ENCODE measurements at places on chromosomes 4 and X.

DNA sequence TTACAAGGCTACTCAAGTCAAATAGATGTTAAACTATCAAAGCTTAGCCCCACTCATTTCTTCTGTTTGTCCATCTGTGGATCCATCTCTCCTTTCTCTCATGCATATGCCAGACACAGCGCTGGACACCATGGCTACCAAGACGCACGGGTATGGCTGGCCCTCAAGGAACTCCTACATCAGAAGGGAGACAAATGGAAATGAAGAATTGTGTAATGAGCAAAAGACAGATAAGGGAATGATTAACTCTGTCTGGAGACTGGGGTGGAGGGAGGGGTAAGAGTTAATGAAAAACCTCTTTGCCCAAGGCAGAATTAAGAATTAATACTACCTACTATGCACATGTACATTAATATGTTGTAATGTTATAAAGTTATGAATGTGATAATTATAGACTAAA lies 88.1 kb downstream of the MGST2 start:
- DNase-seq: no peak

- DNase-seq: no peak
Measured at GRCh38 chr4:67531379-67531962, 13.8 kb downstream of the CENPC start.

- no peak for DNase-seq
Measured at GRCh38 chr4:108775921-108776320, 13.1 kb upstream of the ETNPPL start.

DNA sequence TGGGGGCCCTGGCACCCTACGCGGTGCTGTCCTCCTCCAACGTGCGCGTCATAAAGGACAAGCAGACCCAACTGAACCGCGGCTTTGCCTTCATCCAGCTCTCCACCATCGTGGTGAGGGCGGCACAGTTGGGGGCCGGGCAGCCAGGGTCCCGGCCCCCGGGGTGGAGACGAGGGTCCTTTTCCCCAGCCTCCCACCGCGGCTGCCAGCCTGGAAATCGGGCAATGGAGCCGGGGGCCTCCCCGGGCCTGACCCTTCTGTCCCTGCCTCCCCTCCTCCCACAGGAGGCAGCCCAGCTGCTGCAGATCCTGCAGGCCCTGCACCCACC lies 13.7 kb upstream of the UBA1 start:
- DNase-seq: no peak

- no peak for DNase-seq
Measured at GRCh38 chrX:16822723-16823122, 36.5 kb downstream of the TXLNG start.

DNA sequence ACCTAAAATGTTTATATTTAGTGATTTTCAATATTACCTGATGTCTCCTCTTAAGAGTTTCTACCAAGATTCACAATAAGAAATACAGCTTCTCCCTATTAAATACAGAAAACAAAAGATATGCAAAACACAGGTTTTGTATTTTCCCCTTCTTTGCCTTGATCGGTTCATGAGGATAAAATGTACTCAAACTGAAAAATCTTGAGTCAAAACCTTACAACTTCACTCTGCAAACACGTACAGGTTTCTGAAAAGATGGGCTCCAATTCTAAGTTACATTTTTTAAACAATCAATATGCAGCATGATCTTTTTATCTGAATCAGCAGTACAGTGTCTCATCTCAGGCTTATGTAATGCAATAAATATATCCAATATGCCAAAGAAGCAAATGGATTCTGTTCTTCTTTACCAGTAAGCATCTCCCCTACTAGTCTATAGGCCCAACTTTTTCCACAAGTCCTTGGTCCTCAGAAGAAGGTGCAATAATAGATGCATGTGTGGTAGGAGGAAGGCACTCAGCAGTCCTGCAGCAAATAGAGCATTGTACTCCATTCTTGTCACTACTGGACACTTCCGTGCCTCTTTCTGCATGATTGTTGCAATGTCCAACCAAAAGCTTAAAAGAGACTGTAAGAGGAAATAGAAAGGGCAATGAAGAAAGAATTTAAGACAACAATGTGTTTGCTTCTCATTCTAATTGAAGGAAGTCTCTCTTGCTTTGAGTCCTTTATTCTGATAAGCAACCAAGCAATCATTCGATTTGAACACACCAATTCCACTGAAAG lies 3.2 kb downstream of the MAPK10 start:
- no peak for DNase-seq

- no peak for DNase-seq
Measured at GRCh38 chr4:116515959-116516358, 569.4 kb downstream of the TRAM1L1 start.

DNA sequence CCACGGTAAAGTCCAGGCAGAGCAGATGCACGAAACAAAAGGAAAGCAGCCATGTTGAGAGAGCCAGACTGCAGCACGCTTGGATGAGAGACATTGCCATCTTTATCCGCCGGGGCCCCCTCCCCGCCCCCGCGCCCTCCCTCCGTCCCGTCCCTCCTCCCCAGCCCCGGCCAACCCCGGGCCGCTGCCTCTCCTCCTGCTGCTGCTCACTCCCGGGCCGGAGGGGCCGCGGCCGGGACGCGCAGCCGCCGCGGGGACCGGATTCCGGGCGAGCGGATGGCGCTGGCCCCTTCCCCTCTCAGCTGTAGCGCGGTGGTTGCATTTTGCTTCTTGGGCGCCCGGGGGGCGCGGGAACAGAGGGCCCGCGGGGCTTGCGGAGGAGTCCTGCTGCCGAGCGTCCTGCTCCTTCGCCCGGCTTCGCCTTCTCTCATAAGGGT lies 542 bp downstream of the RNF150 start:
- DNase-seq: no peak

DNA sequence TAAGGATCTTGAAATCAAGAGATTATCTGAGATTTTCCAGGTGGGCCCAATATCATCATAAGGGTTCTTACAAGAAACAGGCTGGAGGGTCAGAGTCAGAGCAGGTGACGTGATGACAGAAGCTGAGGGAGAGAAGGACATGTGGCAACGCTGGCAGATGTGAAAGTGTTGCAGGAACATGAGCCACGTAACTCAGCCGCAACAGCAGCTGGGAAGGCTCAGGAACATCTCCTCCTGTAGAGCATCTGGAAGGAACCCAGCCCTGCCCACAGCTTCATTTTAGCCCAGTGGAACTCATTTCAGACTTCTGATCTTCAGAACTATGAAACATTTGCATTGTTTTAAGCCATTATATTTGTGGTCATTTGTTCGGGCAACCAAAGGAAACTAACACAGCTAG lies 156.3 kb upstream of the VEGFC start:
- DNase-seq: no peak

DNA sequence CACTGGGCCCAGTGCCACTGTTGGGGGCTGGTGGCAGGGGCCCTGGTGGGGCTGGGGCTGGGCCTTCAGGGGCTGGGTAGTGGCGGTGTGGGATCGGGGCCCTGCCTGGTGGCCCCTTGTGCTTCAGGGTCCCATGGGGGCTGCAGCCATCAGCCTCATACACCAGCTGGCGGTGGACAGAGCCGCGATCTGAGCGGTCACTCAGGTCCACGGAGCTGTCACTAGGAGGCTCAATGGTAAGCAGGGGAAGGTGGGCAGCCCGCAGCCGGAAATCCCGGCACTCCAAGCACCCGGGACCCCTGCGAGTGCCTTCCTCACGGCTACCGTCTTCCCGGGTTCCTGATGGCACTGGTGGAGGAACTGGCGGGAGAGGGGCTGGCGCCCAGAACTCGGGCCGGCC lies 25.5 kb upstream of the KDM5C start:
- no peak for DNase-seq

DNA sequence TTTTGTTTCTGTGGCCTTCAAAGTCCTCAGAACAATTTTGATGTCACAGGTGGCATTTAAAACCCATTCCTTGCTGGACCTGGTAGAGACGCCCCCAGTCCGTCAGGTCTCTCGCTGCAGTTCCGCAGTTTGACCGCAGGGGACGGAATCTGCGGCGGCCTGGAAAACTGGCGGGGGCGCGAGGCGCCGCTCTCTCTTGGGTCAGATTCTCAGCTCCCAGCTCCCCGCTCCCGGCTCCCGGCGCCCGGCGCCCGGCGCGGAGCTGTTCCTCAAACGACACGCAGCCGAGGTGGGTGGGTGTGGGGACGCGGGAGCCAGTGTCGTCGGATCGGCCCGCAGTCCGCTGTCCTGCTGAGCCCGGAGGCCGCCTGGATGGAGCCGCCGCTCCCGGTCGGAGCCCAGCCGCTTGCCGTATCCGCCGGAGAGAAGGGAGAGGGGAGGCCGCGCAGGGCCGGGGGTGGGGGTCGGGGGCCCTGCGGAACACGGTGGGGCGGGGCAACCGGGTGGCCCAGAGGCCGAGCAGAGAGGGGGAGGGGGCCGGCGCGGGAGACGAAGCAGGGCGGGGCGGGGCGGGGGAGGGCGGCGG lies at the start of gene OCRL:
TSS of gene OCRL (plus strand) at position 192 of the 586 bp plus-strand sequence. CDS start at position 373, 181 bp downstream.
- DNase-seq: peak; percentile 42

DNA sequence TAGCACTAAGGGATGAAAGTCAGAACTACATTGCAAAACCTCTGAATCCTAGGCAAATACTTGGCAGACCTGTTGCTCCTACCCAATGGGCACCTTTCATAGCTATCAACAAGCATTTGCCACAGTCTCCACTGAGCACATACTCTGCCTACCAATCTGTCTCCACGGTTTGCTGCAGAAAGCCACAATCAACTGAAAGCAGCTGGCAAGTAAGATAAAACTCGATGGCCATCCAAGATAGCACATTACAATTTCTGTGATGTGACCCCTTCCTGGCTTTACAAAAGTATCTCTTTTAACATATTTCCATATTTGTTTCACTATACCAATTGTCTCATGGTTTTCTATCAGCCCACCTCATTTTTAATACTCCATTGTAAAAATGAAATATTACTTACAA lies 1060.5 kb upstream of the INTU start:
- no peak for DNase-seq

GRCh38 chr4:102061133-102061532 lies 270.6 kb downstream of the BANK1 start:
- DNase-seq: no peak

DNA sequence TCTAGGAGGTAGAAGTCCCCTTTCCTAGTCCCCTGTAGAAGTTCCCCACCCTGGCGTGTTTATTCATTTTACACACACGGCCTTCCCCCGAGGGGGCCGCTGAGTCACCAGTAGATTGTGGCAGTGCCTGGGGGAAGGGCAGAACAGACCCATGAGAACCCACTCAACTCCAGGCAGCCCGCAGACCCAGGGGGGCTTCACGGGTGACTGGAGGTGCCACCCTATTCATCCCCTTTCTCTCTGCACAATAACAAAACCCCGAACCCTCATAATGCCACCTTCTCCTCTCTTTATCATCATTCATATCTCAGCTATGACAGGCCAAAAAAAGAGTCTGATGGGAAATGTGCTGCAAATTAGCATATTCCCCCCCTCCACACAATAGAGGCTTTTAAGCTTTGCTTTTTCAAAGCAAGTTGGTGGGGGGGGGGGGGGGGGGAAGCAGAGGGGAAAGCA lies 20.4 kb upstream of the GPM6B start:
- DNase-seq: no peak

- DNase-seq: no peak
Measured at GRCh38 chr4:175988511-175988910, 77.1 kb upstream of the WDR17 start.

- DNase-seq: no peak
Measured at GRCh38 chr4:25638221-25638601, 17.4 kb upstream of the SLC34A2 start.

GRCh38 chr4:146329050-146329716 lies 114.8 kb downstream of the REELD1 start:
- DNase-seq: no peak

- no peak for DNase-seq
Measured at GRCh38 chr4:53055274-53055673, 193.2 kb downstream of the RASL11B start.

GRCh38 chrX:33330798-33331197 lies 119.4 kb upstream of the DMD start:
- DNase-seq: no peak

DNA sequence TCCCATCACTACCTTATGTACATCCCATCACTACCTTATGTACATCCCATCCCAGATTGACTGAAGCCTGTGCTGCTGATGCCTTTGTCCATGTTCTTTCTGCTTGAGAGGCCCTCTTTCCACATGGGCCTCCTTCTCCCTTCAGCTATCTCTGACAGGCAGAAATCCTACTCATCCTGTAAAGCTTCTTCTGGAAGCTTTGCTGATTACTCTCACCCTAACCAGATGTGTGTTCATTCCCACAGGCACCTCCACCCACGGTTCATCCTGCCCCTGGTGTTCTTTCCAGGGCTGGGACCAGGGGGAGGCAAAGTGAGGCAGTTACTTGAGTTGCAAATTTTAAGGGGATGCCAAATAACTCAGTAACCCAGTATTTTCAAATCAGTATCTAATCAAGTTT lies 22.5 kb upstream of the FBXW7 start:
- no peak for DNase-seq

DNA sequence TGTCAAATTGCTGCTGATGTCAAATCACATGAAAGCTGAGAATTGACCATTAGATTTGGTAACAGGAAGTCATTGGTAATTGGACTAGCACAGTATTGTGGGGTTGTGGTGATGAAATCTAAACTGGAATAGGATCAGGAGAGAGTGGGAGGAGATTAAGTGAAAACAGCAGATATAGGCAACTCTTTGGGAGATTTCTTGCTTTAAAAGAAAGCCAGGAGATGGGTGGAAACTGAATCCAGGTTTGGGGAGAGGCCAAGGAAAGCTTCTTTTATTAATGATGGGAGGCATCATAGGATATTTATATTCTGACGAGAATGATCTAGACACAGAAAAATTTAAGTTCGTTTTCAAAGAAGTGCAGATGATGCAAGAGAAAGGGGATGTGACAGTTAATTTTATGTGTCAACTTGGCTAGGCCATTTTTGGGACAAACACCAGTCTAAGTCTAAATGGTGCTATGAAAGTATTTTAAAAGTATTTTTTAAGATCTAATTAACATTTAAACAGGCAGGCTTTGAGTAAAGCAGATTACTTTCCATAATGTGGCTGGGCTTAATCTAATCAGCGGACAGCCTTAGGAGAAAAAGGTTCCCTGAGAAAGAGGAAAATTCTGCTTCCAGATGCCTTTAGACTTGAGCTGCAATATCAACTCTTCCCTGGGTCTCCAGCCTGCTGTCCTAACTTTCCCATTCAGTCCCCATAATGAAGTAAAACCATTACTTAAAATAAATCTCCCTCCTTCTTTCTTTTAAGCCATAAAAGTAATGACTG lies 24.7 kb downstream of the SEC24D start:
- no peak for DNase-seq

GRCh38 chrX:18674417-18674787 lies 2.5 kb upstream of the RS1 start:
- DNase-seq: no peak

DNA sequence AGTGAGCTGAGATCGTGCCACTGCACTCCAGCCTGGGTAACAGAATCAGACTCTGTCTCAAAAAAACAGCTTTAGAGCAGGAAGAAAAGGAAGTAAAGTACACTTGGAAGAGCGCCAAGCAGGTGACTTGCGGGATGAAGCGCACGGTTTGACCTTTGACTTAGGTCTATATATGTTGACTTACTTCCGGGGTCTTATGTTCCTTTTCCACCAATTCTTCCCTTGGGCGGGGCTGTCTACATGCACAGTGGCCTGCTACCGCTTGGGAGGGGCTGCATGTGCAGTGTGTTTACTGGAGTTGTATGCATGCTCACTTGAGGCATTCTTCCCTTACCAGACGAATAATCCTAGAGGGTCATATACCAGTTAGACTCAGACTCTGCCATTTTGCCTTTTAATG lies 108.6 kb downstream of the APOOL start:
- no peak for DNase-seq

GRCh38 chr4:153495480-153496193 lies 29.5 kb downstream of the TMEM131L start:
- DNase-seq: no peak

GRCh38 chr4:145921231-145921630 lies 17.4 kb downstream of the ZNF827 start:
- no peak for DNase-seq
